Lower lobe of right lung (tissue), 2 donors: ENCODE measurements at places on chromosomes 7 and 10. TPM values are rescaled to one million over a fixed set of nuclear protein-coding genes. Genes with fewer than 3 reads are reported as not detected.

GRCh38 chr10:80485946-80486764 is 32.0 kb downstream of the TSPAN14 start:
- no peak for DNase-seq
- H3K36me3 ChIP-seq = peaks cover 29% of the 10 kb centered on the region

- no peak overlapping the region for H3K4me3 ChIP-seq
- H3K27me3 ChIP-seq = peaks cover 3% of the 10 kb centered on the region
- H3K27ac ChIP-seq = no peak overlapping the region
These were observed 31.6 kb upstream of the ZNF488 start for GRCh38 chr10:47415520-47416304.

GRCh38 chr10:130543794-130544193 is 407.6 kb downstream of the GLRX3 start:
- DNase-seq = no peak
- H3K36me3 ChIP-seq = no peaks in the 10 kb centered on the region
- no peak overlapping the region for H3K4me3 ChIP-seq
- no peaks in the 10 kb centered on the region for H3K4me1 ChIP-seq

GRCh38 chr10:47421057-47421952 is 37.2 kb upstream of the ZNF488 start:
- H3K4me3 ChIP-seq = no peak overlapping the region
- no peaks in the 10 kb centered on the region for H3K4me1 ChIP-seq
- peaks cover 3% of the 10 kb centered on the region for H3K27me3 ChIP-seq
- H3K36me3 ChIP-seq = no peaks in the 10 kb centered on the region
- H3K27ac ChIP-seq = no peak overlapping the region

UFSP1 gene
- total RNA-seq = 2.3 TPM

LIPN gene
- total RNA-seq = 1.6 TPM
